ENCODE measurements at places on chromosomes 11 and 22.

GRCh38 chr22:35275580-35275979 is 18.3 kb downstream of the HMGXB4 start:
- DNase-seq: peak; percentile 39

DNA sequence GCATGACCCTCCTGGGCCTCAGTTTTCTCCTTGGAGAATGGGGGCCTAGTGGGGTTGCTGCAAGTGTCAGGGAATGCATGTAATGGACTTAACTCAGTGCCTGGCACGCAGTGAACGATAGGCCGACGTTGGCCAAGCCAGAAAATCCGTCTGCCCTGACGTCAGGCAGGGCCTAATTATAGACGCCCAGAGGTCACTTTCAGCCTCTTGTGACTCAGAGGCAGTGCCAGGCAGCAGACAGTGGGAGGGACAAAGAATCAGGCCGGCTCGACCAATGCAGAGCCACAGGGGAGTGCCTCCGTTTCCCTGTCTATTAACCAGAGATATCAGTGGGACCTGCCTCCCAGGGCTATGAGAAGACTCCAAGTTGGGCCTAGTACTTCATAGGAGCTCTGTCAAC is 115.0 kb downstream of the MN1 start:
- peak; percentile 64 for DNase-seq

DNA sequence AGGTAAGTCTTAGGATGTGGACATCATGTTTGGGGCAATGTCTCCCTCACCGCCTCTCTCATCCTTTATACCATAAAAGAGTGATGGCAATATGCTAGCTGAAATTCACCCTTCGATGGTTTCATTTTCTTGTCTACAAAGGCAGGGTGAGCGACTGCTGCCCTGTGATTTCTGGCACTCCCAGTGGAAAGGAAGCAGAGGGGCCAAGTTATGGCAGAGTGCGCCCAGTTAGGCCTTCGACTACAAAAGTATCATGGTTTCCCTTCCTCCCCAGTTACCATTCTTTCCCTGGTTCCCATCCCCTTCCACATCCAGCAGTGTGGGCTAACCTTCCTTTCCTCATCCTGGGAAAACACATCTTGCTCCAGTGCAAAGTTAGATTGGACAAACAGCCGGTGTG is 43.8 kb downstream of the SNX19 start:
- DNase-seq: no peak

- DNase-seq: no peak
Observed at GRCh38 chr11:123144707-123145106, 50.3 kb downstream of the CLMP start.

All from HFFc6 (cell line).